ENCODE measurements at places on chromosomes 4 and X. TPM values are rescaled to one million over a fixed set of nuclear protein-coding genes. Genes with fewer than 3 reads are reported as not detected.

Gene HTN1
- not detected for total RNA-seq

Gene HSFX2
- not detected for total RNA-seq

Gene BANK1
- 4.5 TPM for total RNA-seq

Gene GRXCR1
- not detected for total RNA-seq

Gene CSAG1
- total RNA-seq = not detected

Gene ADRA2C
- total RNA-seq = not detected

Gene CXCR3
- 12.5 TPM for total RNA-seq

Gene SERPINA7
- total RNA-seq = not detected

Gene LIN54
- total RNA-seq = 15.1 TPM

Gene KLHL34
- 2.6 TPM for total RNA-seq

Gene TLR10
- total RNA-seq = 2.6 TPM

Gene TRIM61
- total RNA-seq = 0.38 TPM

Gene LPAR4
- not detected for total RNA-seq

Gene PARM1
- total RNA-seq = 0.13 TPM

Gene FRG2
- total RNA-seq = not detected

- DNase-seq = no peak
These were observed 679.4 kb downstream of the PDHA2 start for GRCh38 chr4:96519291-96519690.

DNA sequence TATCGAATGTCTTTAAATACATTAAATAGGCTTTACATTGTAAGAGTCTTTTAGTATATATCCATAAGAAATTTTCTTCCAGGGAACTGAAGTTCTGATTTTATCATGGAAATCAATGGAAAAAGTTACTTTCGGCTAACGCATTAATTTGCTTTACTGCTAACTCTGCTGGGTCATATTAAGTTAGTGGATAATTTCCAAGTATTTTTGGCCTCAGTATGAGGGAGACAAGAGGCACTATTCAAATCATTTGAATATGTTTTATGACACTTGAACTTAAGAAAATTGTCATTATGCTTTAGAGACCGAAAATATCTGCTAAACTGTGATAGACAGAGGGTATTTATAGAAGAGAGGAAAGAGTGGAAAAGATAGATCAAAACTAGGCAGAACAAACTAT, 237.5 kb downstream of the PCDH7 start:
- no peak for DNase-seq

- DNase-seq = no peak
These were observed 62.2 kb upstream of the FRMPD4 start for GRCh38 chrX:12076046-12076445.

- DNase-seq = no peak
These were observed 65.2 kb upstream of the FAM47B start for GRCh38 chrX:34877436-34877835.

GRCh38 chrX:44020693-44021092, 47.5 kb upstream of the NDP start:
- DNase-seq = no peak

DNA sequence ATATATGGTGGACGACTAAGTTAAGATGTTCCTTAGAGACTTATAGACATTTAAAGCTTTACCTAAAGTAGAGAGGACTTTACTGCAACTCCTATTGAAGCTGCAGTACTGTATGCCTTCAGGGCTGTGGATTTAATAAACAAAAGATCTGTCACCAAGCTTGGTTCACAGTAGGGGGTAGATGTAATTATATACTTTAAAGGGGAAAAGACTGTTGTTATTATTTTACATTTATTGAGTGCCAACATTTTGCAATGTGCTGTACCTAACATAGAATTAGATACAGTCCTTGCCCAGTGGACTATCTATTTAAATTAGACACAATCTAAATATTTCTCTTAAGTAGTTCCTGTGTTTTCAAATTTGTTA, 67.2 kb downstream of the SLIT2 start:
- DNase-seq = no peak

- no peak for DNase-seq
These were observed 47.6 kb downstream of the THOC2 start for GRCh38 chrX:123685232-123685631.

DNA sequence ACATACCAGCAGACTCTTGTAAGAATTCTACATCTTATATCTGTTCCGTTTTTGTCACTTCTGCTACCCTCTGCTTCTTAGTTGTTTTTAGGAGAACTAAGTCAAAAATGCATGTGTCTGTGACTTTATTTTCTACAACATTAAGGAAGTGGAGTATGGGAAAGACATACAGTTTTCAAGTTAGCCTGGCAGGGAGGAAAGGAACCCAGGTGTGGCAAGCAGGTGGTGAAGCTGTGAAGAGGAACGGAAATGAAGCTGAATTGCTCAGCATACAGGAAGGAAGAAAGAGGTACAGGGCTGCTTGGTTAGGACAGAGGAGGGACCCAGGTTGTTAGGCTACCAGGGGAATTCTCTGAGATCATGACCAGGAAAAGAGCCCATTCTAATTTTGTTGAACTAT, 9.4 kb downstream of the GPRIN3 start:
- peak; percentile 50 for DNase-seq

DNA sequence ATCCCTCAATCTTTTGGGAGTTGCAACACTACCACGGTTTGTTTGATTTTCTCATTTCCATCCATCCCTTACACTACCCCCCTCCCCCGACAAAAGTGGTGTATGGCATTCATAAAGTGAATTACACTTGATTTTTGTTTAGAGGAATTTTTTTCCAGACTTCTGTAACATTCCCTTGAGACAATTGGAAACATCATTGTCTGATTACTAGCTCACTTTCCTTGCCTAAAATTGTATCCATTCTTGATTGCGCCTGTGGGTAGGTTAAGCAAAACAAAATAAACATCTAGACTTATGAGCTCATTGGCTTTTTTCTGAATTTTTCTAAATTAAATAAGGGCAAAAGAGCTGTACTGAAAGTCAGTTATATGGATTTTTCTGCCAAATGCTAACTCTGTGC, 3.5 kb downstream of the GPC3 start:
- DNase-seq = no peak

- no peak for DNase-seq
These were observed 57.6 kb downstream of the RWDD4 start for GRCh38 chr4:183601381-183601780.

GRCh38 chr4:122045533-122045932, 93.7 kb upstream of the TRPC3 start:
- DNase-seq = no peak

DNA sequence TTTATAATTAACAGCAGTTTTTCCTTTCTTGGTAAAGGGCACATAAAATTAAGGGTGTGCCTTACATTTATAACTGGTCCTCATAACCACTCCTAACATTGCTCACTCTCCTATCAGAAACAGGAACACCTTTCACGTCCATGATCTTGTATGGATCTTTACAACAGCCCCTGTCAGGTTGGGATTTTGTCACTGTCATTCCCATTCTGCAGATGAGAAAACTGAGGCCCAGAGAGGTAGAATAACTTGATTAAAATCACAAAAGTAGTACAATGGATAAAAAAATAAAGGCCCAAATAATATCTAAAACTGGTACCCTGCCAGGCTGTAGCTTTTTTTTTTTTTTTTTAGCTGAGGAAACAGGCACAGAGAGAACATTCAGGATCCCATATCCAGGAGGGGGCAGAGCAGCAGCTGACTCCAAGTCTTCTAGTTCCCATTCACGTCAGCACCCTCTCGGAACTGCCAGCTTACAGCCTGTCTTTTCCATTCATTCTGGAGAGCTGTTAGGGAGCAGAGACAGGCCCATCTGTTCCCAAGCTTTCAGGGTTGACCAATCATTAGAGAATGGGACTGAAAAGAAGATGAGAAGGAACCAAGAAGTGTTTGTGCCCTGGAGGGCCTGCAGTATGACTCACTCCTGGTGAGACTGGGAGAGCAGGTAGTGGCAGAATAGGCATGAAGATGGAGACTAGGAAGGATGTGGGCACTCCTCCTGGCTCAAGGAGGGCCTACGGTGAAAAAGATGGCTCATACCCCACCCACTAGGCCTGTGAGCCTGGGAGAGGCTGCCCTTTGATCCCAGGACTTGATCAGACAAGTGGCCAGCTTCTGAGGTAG, 7.3 kb downstream of the SUV39H1 start:
- no peak for DNase-seq

DNA sequence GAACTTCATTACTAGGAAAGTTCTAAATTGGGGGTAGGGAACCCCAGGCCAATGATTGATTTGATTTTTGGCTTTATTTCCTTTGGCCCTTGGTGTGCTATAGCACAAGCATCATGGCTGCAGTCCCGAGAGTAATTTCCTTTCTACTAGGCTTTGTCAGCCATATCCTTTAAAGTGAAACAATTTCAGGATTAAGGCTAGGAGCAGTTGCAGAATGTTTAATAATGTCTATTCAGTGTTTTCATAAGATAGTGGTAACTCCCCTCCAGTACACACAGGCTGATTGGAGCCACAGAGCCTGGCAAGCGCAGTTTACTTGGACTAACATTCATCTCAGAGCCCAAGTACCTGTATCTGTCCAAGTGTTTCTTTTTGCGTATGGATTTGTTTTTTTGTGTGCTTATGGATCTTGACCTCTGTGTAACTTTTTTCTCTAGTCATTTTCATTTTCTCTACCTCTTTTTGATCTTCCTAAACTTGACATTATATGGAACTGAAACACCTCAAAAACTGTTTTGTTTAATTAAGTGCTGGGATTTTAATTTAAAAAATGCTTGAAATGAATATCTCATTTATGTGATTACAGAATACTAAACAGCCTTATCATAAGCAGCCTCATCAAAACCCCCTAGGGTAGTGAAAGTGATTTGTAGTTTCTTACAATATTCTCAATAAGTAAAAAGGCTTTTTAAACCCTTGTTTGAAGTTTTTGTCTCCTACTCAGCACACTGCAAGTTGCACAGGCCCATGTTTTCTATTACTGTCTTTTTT, 7.5 kb downstream of the STIM2 start:
- no peak for DNase-seq

DNA sequence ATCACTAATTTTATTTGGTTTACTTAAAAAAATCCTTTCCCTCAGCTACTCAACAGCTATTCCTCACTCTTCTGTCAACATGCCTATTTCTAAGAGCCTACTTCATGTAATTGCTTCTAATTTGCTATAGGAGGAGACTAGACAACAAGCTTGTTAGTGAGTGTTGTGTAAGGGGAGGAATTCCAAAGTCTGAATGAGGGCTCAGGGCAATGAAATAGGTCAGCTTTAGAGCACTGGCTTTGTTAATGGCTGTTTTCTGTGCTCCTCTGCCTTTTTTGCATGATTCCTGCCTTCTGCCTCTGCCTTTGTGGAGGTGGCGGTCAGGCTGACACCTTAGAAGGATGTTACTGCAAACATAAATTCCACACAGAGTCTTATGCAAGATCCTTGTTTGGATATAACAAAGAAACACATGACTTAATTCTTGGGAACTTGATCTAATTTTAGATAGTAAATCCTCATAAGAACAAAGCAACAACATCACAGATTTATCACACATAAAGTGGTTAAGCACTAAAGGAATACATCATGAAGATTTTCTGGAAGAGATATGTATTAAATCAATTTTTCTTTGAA, 15.0 kb upstream of the PAGE1 start:
- no peak for DNase-seq

GRCh38 chr4:182137343-182137742, 105.9 kb upstream of the TENM3 start:
- DNase-seq = no peak

- no peak for DNase-seq
These were observed 76.5 kb downstream of the PSAPL1 start for GRCh38 chr4:7358100-7358735.

- no peak for DNase-seq
These were observed 99.3 kb downstream of the ANXA5 start for GRCh38 chr4:121597346-121597934.

- peak; percentile 46 for DNase-seq
These were observed at the start of gene ANKRD50 for GRCh38 chr4:124712372-124713184. Gene ANKRD50, minus strand, starts transcription at chr4:124712732. Its CDS starts 2,221 bp downstream, at chr4:124710511.

DNA sequence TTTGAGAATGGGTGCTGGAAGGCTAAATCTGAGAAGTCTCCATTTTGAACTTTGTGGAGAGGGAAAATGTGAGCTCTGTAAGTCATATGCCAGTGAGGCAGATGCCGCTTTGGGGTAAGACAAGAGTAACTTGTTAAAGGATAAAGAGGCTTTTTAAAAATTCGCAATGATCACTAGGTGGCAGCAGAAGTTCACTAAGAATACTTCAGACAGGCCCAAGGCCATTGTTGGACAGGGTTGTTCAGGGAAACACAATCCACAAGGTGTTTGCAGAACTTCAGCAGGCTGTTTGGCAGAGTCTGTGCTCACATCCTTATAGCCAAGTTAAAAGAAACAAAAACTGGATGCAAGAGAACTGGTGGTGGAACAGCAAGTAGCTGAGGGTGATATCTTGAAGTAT, 13.7 kb upstream of the PIGA start:
- DNase-seq = no peak

DNA sequence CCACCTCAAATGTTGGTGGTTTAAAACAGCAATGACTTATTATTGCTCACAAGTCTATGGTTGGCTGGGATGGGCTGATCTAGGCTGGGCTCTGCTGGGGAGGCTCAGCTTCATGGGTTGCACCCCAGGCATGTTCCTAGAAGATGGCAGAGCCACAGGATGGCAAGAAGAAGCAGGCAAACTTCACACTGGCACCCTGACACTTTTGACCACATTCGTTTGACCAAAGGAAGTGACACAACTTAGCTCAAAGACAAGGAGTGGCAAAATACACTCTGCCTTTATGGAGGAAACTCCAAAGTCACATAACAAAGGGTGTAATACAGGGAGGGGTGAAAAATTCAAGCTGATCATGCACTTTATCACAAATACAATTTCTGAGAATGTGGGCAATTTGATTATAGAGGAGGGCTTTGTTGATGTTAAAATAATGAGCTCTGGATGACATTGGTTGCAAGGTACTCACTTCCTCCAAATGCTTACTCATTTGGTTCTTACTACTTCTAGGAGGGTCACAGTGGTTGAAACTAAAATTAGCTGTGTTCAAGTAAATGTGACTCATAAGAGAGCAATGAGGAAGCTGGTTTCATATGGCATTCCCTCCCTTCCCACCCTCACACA, 249.2 kb upstream of the RPS6KA3 start:
- DNase-seq = no peak

- no peak for DNase-seq
These were observed 320.7 kb upstream of the PCDH7 start for GRCh38 chr4:30399476-30399875.

DNA sequence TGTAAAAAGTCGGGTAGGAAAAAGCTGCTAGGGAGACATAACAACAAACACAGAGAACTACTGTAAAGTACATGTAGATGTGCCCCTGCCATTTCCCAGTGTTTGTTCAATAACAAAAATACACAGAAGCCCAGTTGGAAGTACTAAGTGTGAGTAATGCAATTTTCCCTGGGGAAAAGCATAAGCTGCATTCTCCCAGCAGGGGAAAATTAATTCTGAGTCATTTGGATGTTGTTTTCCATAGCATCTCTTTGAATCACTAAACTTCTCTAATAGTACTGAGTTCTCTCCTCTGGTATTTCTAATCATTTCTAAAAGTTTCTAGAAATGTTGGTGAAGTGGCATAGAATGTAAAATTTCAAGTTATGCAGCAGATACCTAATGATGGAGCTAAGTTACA, 1114.9 kb downstream of the C4orf33 start:
- no peak for DNase-seq

DNA sequence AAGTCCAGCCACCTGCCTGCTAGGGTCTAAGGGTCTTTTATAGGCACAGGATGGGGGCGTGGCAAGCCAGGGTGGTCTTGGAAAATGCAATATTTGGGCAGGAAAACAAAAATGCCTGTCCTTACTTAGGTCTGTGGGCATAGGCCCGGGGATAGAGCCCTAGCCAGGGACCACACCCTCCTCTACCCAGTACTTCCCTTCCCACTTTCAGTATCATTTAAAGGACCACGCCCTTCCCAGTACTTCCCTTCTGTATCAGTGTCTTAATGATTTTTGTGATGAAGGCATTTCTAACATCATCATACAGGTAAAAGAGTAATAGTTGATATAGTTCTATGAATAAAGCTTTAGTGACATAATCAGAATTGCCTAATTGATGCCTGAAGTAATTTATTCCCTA, 11.4 kb downstream of the BANK1 start:
- no peak for DNase-seq
